Nephron progenitor cell (in vitro differentiated cells): ENCODE measurements at places on chromosomes 6 and 20.
A peak's percentile ranks its signal among the peaks of the same experiment; 100 is the strongest.

DNA sequence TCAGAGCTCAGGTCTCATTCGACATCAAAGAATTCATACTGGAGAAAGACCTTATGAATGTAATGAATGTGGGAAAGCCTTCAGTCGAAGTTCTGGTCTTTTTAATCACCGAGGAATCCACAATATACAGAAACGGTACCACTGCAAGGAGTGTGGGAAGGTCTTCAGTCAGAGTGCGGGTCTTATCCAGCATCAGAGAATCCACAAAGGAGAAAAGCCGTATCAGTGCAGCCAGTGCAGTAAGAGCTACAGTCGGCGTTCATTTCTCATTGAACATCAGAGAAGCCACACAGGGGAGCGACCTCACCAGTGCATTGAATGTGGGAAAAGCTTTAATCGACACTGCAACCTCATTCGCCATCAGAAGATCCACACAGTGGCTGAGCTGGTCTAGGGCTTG lies 7.7 kb downstream of the ZSCAN9 start:
- DNase-seq, result no peak

- DNase-seq, result no peak
Observed at GRCh38 chr6:109782491-109782999, 91.4 kb downstream of the FIG4 start.

DNA sequence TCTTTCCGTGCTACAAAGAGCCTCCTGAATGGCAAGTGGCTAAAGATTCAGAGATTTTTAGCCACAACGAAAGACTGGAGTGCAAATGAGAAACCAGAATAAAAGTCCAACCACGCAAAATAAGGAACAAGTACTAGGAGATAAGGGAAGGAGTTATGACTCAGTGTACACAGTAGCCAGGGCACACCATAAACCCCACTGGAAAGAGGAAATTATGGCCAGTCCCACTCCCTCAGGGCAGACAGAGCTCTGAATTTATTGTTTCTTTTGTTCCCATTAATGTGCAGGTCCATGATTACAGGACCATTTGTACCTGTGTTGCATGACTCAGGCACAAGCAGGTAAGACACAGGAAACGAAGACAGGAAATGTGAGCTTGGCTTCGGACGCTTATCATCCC lies 150.3 kb upstream of the PREP start:
- DNase-seq, result no peak

- DNase-seq, result no peak
Observed at GRCh38 chr20:61957961-61958715, 107.5 kb downstream of the TAF4 start.

DNA sequence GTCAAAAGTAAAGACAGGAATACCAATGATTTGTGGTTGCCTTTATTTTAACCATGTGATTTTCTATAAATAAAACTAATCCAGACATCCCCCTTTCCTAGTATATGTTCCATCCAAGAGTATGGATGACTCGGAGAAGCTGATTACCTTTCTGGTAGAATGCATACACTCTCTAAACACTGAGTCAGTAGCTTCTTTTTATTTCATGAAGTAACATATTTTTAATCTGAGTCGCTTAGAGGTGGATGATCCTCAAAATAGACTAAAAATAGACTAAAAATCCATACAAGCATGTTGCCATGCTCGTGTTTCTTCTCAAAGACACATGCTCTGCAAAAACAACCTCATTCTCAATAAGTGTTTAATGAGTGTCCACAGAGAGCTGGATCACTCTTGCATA lies 263.7 kb downstream of the COL12A1 start:
- no peak for DNase-seq

- DNase-seq, result no peak
Observed at GRCh38 chr6:142342986-142343385, 41.2 kb downstream of the ADGRG6 start.

GRCh38 chr6:94074764-94075163 lies 655.4 kb upstream of the EPHA7 start:
- no peak for DNase-seq

- DNase-seq, result no peak
Observed at GRCh38 chr6:108959972-108960582, 111.9 kb downstream of the ARMC2 start.

DNA sequence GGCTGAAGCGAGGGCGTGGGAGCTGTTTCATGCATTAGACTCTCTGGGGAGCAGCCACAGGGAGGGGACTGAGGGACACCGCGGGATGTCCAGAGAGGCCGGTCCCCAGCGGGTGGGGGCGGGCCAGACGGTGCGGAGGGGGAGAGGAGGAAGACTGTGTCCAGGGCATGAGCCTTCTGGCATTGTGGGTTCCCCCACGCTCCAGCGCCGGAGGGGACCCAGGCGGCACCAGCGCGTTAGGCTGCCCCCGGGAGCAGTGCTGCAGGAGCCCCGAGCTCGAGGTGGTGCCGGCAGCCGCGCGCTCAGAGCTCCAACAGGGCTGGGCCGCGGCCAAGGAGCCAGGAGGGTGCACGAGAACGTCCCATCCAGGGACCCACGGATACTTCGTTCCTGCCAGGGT lies 14.4 kb downstream of the SLC22A3 start:
- DNase-seq, result no peak

DNA sequence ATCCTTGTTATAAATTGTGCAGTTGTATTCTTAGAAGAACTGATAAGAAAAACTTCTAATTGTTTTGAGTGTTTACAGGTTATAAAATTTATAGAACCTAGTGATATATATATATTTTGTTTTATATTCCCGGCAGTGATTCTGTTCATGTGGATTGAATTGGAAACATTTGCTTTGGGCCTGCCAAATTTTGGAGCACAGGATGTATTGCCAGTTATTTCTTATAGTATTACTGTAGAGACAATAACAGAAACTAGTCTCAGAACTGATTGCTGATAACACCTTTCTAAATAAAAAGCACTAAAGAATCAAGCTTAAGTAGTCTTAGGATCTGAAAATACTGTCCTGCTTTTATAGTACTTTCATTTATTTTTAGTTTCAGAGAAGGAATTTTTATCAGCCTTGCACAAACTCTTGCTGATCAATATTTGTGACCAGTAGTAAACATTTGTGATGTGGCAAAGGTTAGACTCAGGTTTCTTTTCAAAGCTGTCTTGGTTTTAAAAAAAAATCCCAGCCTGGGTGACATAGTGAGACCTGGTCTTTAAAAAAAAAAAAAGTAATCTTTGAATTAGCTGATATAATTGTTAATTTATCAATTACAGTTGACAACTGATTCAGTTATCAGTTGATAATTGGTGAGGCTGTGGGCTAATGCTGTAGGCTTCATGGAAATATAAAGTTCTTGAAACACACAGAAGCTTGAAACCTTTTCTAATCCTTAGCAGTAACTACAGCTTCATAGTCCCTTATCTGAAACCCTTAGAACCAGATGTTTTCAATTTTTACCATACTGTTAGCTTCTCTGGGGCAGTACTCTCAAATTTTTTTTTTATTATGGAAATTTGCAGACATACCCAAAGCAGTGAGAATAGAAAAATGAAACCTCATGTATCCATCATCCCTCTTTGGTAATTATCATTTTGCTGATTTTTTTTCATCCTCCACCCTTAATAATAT lies 42.4 kb downstream of the RNGTT start:
- no peak for DNase-seq

- DNase-seq, result peak; percentile 60
Observed at GRCh38 chr6:40894962-40895799, 143.8 kb downstream of the UNC5CL start.

DNA sequence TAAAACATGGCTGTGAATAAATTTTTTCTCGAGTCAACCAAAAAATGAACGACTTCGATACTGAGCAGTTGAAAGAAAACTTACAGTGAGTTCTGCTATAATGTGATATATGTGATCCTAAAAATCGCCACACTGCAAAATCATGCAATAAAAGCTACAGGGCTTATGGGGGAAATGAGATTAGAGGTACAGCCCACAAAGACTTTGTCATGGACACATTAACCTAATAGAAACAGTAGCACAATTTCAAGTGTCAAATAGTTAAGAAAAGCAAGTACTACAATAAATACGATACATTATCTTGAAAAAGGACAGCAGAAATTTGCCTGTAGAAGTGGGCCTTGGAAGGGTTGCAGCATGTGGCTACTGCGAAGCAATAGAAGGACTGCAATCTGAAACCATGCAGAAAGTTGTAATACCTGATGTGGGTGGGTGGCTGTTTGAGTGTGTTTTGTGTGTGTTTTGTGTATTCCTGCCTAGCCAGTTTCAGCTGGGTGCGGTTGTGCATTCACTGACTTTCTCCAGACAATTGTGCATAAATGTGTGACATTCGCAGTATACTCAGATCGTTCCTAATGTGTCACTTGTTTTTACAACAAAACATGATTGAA lies 79.1 kb downstream of the RPP40 start:
- no peak for DNase-seq

GRCh38 chr20:46204594-46205186 lies 86.6 kb downstream of the CD40 start:
- DNase-seq, result no peak

DNA sequence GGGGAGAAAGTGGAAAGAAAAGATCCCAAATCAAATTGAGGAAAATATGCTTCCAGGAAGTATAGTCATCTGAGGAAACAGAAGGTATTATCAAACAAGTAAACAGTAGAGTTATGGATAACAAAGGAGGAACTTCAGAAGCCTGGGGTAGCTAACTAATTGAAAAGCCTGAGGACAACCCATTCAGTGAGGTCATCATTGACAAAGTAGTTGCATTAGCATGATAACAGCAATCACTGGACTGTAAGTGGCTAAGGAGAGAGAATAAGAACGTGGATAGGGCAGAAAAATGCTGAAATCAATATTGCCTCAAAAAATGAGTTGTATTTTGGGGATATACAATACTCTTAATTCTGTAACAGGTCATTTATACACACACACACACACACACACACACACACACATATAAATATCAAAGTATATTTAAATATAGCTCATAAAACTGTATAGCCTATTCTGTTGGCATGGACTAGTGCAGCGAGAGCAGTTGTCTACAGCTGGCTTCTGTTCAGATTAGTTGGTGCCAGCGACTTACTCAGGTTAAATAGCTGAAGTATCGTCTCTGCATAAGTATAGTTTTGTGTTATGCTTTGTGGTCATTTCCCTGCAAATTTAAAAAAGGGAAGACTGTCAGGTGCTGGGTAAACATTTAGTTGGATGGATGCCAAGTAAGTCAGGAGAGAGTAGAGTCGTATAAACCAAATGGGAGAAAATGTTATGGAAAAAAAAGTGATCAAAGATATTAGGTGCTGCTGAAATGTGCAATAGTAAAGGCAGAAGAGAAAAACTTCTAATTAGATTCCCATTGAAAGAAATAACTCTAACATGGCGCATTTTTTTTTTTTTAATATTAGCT lies 33.8 kb upstream of the CTAGE9 start:
- no peak for DNase-seq

- DNase-seq, result no peak
Observed at GRCh38 chr20:38447931-38448675, 13.0 kb upstream of the SNHG17 start.

DNA sequence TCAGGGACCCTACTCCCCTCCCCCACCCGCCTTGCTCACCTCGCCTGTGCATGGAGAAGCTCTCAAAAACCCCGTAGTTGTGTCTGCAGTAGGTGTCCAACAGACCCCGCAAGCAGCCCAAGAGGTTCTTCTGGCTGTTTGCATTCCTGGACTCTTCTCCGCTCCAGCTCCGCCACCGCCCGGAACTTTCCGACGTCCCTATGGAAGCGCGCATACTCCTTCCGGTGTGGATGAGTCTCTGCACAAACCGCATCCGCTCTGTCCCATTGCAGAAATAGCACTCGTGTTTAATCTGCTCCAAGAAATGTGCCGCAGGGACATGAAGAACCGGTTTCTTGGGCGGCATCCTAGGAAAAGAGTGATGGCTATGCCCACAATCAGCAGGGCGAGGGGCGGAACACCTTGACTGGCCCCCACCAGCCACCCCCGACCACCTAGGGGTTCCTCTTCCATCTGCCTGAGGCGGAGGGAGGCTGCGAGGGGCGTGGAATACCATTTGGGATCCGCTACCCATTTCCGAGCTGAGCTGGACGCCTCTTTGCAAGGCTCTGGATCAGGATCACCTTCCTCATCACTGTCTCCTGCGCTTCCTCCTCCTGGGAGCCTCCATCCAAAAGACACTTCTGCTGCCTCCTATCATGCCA lies 20.2 kb downstream of the HLA-DRA start:
- no peak for DNase-seq

GRCh38 chr20:2212456-2213015 lies 83.3 kb upstream of the TGM3 start:
- no peak for DNase-seq

DNA sequence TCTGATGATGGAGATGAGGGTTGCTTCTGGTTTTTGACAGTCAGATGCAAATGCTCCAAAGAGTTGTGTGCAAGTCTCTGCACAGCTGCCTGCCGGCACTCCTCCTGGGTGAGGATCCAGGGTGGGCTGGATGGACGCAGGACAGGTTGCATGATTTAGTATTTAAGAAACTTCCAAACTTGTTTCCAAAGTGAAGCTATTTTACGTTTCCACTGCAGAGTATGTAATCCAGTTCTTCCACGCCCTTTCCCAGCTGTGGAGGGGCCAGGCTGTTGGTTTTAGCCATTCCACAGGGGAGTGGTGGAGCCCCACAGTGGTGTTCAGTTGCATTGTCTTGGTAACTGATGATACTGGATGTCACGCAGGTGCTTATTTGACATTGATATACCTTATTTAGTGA lies 157.3 kb downstream of the THBS2 start:
- no peak for DNase-seq
